ENCODE measurements at places on chromosomes 5 and 9.

- no peak for DNase-seq
Measured at GRCh38 chr5:14322437-14323187, 179.5 kb downstream of the TRIO start.

DNA sequence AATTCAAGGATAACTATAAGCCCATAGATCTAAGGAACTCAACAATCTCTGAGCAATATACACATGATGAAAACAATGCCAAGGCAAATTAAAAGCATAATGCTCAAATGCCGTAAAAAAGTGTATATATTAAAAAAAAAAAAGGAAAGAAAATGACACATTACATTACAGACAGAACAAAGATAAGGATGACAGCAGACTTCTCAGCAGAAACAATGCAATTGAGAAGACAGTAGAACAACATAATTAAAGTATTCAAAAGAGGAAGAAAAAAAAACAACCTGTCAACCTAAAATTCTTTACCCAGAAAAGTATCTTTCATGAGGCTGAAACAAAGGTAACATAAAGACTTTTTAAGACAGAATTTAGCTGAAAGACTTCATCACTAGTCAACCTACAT lies 591.7 kb downstream of the ZNF608 start:
- DNase-seq: no peak

DNA sequence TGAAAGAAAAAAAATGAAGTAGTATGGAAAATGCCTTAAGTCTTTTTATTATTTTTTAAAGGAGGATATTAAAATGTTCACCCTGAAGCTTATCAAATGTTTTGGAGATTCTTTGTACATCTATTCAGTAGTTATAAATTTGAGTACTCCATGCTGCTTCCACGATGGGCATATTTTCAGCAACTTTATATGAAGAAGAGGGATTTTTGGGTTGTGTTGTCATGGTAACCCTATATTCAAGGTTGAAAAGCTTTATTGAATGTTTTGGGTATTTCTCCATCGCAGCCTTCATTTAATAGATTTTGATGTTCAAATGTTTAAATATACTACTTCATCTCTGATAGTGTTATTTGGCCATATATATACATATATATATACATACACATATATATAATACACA lies 557.5 kb downstream of the CAAP1 start:
- no peak for DNase-seq

- no peak for DNase-seq
Measured at GRCh38 chr9:121529237-121529987, 29.8 kb upstream of the GGTA1 start.

DNA sequence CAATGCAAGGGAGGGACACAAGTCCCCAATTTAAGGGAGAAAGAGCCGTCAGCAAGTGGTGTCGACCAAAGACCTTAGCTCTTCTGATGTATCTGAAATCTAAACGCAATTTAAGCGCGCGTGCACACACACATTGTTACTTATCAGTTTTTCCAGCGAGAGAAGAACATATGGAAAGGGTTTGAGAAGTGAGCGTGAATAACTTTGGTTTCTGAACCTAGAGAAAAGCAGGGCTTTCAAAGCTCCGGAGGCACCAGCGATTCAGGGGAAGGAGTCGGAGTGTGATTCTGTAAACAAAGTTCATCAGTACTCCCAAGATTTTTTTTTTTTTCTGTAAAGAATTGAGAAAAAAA lies 191.8 kb downstream of the MEF2C start:
- no peak for DNase-seq

DNA sequence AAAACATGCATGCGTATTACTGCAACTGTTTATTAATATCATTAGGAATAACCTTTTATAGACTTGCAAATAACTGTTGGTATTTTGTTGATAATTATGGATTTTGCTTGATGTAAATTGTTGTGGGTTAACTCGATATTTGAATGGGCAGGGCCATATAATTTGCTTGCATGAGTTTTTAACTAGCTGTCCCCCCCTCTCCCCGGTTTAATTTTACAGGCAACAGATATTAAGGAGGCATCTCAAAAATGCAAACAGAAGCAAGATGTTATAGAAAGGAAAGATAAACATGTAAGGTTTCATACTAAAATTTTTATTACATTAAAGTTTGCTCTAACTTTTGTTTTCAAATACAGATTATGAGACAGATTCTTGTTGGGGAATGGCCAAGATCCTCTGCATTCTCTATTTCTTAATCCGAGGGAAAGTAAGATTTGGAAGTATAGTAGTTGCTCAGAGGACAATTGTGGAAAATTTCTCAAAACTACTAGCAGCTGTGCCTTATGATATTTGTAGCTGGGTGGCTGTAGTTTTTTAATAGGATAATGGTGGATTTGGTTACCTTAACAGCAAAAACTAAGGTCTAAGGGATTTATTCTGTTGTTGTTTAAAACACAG lies 27.3 kb downstream of the SMC5 start:
- no peak for DNase-seq

DNA sequence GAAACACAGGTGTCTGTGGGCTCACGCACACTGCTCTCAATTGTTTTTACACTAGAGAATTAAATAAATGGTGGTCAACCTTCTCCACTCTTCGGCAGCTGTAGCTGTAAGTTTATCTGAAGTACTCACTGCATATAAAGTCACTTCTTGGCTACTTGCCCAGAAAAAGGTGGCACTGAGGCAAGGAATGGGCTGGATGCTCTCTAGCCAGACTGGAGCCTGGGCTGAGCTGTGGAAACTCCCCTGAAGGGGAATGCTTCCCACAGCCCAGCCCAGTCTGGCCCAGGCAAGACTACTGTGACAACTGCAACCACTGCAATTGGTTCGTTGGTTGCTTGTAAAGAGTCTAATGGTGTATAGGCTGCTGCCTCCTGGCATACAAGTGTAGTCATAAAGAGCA lies 4.5 kb downstream of the LEAP2 start:
- DNase-seq: no peak

GRCh38 chr5:67262206-67262605 lies 65.6 kb upstream of the CD180 start:
- DNase-seq: no peak

DNA sequence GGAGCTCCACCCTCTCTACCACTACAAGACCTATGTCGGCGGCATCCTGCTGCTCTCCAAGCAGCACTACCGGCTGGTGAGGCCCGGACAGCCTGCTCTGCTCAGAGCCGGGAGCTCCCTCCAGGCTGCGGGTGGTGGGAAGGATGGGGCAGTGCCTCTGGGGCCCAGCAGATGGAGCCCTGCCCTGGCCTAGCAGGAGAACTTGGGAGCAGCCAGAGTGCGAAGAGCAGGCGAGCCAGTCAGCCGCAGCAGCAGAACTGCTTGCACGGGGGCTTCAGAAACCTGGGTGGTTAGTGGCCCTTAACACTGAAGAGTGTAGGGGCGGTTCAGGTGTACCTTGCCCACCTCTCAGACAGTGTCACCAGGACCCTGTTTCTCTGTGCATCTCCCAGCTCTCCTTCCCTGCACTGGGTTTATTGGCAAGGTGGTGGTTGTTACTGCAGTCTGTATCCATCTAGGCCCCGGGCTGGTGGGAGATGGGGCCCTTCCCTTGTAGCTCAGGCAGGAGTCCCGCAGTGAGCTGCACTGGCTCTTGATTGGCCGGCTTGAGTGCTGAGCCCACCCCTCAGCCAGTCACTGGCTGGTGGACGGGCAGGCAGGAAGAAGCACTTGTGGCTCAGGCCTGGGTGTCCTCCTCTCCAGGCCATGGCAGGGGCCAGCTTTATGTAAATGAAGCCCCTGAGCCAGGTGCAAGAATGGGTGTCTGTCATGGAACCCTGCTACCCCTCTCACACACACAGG lies 7.7 kb downstream of the B4GALT7 start:
- peak; percentile 23 for DNase-seq

GRCh38 chr5:176564002-176564401 lies 14.9 kb downstream of the CDHR2 start:
- DNase-seq: no peak

GRCh38 chr9:8534828-8535227 lies 735.2 kb upstream of the DMAC1 start:
- no peak for DNase-seq

GRCh38 chr5:140631831-140632365 lies 1.1 kb downstream of the CD14 start:
- DNase-seq: no peak

DNA sequence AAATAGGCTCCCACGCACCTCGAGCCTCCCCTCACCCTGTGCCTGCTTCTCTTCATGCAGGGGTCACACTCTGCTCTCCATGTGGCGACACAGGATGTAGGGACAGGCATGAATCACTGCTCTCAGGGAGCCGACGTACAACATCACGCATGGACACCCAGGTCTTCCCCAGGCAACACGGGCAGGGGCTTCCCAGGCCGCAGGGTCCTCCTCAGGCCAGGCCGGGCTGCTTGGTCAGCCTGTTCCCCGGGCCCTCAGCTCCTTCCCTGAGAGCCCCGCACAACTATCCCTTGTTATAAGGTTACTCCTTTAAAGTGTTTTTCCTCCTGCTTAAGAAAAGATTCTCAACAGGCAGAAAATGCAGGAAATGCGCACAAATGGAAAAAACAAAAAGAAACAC lies 1.1 kb downstream of the SLC6A18 start:
- no peak for DNase-seq

GRCh38 chr5:124631874-124632550 lies 114.4 kb downstream of the ZNF608 start:
- DNase-seq: no peak

GRCh38 chr5:90226433-90227099 lies 183.0 kb downstream of the CETN3 start:
- DNase-seq: no peak

- DNase-seq: no peak
Measured at GRCh38 chr9:366620-367019, 152.0 kb downstream of the DOCK8 start.

GRCh38 chr5:181054138-181054537 lies 14.1 kb downstream of the BTNL9 start:
- no peak for DNase-seq

DNA sequence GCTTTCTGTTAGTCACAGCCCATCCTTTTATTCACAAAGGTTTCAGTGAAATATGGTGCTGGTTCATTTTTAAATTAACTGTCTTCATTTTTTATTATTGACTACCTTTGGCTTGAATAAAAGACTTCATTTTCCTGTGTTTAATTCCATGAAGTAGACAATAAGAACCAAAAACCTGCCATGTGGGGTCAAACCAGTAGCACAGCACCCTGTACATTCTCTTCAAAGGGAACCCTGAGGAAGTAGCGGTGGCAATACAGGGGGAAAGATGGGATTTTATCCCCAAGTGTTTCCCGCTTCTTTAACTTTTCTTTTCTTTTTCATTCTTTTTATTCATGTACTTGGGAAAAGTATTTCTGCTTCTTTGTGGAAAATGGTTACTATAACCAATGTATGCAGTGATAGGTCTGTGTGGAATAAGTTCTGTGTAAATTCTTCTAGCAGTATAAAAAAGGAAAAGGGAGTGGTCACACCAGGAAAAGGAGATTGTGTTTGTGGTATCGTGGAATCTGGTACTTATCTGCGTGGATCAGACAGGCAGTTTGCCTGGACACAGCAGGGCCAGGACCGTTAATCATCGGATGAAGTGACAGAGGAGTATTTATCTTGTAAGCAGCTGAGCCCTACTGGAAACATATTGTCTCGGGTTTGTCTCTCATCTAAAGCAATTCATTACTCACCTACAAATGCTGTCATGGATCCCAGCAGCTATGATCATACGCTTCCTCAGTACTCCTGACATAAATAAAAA lies 94.2 kb downstream of the PPIC start:
- no peak for DNase-seq

- DNase-seq: no peak
Measured at GRCh38 chr5:157549954-157550549, 25.5 kb downstream of the ADAM19 start.

DNA sequence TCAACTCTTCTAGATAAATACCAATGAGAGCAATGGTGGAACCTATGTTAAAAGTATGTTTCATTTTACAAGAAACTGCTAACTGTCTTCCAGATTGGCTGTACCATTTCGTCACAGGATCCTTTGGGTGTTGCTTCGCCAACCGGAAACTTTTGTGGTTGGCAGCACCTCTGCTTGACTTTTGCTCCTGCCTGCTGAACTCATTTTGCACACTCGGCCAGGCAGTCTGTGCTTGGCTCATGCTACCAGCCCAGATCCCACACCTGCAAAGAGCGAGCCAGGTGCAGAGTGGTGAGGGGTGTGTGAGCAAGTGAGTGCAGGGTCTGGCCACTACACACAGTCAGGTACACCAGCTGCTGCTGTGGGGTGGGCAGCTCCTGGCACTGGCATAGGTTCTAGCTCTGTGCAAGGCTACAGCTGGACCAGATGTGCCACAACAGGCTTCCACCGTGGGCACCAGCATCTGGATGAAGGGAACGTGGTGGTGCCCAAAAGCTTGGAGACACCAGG lies 422.3 kb downstream of the PRR16 start:
- DNase-seq: no peak

DNA sequence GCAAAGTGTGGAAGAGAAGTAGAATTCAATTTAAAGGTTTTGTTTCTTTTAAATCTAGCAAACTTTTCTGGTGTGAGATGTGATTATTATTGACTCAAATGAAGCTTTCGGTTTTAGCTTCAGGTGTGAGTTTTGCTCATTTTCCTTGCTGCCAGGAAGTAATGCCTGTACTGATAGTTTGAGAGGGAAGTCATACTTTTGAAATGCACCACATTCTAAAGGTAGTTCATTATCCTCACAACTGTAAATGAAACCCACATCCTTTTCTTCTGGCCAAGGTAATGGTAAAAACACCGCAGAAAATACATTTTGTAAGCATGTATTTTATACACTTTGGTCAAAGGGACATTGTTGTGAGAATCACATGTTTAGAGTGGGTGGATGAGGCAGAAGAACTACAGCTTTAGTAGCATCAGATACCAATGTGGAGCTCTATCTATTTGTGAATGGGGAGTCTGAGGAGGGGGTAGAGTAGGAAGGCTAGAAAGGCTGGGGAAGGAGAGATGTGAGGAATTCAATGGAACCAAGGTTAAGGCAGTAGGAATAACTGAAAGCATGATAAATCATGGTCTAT lies 167.0 kb upstream of the CDKN2B start:
- DNase-seq: no peak

DNA sequence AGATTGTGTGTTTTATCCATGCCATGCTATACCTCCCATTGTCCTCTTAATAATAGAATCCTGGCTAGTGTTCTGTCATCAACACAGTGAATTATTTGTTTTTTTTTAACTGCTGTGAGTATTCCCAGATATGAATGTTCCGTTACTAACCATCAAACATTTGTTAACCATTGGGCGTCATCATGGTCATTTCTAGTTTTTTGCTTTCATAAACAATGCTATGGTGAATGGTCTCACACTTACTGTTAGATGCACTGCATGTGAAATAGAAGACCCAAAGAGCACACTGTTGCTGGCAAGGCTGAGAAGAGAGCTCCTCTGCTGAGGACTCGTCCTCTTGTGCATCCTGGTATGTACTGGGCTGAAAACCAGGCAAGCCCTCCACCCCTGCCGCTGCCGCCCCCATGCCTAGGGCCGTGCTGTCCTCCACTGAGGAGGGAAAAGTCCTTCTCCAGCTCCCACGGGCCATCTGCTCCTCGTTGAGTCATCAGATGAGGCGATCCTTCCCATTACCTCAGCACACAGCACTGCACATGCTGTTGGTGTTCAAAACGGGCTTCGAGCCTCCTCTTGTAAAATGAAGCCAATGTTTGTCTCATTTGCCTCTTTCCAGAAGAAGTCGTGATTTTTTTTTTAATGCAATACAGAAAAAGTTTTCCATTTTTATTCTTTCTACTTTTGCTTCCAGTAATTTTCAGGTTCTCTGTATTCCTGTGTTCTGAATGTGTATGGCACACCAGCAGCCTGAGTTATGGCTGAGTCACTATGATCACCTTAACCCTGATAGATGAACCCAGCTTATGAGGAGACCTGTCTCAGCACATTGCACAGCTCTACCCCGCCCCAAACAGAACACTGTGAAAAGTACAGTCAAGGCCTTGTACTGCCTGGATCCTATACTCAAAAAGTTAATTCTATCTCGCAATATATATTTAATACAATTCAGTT lies 219.0 kb downstream of the AOPEP start:
- DNase-seq: no peak

GRCh38 chr5:11426442-11426841 lies 477.8 kb downstream of the CTNND2 start:
- DNase-seq: no peak

Measured in GDM1 (cell line).